ENCODE measurements at places on chromosomes 2 and 18. TPM values are rescaled to one million over a fixed set of nuclear protein-coding genes. Genes with fewer than 3 reads are reported as not detected.

DNA sequence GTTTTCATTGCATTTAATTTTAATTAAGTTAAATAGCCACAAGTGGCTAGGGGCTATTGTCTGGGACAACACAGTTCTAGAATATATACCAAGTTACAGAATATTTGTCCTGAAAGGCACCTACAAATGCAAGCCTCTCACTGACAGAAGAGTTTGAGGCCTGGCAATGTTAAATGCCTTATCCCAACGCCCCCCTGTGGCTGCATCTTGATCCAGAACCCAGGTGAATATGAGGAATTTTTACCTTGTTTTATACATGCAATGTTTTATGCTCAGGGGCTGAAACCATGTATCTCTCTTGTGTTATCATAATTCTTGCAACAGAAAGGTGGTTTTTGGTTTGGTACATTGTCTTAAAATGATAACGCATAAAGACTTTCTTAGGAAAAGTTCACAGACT is 71.8 kb upstream of the SEC11C start:
- DNase-seq, result no peak

GRCh38 chr2:223886726-223887125 is 49.3 kb upstream of the AP1S3 start:
- no peak for DNase-seq

DNA sequence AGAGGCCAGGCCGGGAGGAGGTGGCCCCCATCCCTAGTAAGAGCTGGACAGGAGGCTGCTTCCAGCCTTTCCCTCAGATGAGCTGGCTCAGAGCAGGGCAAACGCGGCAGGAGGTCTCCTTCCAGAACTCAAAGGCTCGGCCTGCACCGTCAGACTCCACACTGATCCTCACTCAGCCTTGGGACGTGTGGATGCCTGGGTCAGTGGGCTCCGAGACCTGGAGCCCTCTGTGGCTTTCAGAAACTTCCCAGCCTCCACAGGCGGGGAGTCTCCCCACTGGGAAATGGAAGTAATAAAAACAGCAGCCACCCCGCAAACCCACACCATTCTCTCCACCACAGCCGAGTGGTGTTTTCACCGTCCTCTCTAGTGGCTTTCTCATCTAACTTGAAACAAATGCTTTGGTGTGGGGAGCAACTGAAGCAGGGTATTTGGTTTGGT is 54.3 kb downstream of the INPP5D start:
- DNase-seq, result no peak

GRCh38 chr2:145114726-145115125 is 594.8 kb upstream of the ZEB2 start:
- DNase-seq, result peak; percentile 29

DNA sequence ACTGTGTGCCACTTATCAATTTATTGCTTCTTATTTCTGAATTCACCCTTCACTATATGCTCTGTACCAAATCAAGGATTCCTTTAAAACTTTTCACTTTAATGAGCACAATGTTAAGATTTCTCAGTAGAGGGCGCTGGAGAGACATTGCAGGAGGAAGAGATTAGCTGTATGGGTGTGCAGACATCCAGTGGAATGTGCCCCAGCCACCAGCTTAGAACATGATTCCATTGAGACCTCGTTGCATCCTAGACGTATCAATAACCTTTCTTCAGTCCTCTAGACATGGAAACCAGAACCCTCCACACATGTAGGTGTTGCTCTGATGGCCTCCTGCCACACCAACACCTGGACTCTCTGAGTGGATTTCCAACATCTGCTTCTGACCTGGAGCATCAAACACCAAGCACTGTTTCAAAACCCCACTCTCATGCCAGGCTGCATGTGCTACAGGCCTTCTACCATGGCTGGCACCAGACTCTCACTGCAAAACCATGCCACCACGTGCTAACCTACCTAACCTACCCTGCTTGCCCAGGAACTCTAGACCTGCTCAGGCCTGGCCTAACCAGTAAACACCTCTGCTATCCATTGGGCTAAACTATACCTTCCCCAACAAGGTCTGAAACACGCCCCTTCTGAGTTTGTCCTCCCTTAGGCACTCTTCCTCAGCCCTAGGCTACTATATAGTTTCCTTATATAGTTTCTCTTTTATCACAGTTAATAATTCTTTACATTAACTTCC is 633.2 kb upstream of the PKDCC start:
- DNase-seq, result peak; percentile 47

- DNase-seq, result no peak
These were observed 25.8 kb downstream of the PKP4 start for GRCh38 chr2:158482594-158482993.

DNA sequence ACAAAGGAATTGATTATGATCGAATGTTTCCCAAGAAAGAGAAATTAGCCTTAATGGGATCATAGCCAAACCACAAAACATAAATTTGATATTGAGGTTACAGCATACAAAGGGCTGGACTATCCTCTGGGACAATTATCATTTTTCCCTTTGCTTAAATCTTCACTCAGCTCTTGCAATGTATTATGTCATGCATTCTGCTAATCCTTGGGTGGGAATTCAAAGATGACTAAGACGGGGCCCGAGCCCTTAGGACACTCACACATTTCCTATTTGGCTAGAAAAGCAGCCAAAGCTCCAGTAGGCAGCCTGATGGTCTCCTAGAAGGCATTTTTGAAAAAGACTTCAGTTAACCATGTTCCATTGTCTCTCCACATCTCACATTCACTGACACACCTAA is 17.2 kb upstream of the NMI start:
- peak; percentile 65 for DNase-seq

Gene RETSAT
- total RNA-seq, result 37.4 TPM

DNA sequence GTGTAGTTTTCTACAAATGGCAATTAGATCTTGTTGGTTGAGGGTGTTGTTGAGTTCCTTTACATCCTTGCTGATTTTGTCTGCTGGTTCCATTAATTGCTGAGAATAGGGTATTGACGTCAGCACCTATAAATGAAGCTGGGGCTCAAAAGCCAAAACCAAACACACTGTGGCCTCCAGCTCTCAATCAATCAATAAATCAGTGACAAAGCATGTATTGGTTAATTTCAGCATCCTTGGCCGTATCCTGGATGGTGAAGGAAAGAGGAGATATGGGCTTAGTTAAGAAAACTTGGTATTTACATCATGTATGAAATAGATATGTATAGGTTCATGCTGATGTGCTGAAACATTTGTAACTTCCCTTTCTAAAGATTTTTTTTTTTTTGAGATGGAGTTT is 13.2 kb upstream of the APOB start:
- no peak for DNase-seq

Gene UGT1A8
- not detected for total RNA-seq

Gene ACKR3
- not detected for total RNA-seq

DNA sequence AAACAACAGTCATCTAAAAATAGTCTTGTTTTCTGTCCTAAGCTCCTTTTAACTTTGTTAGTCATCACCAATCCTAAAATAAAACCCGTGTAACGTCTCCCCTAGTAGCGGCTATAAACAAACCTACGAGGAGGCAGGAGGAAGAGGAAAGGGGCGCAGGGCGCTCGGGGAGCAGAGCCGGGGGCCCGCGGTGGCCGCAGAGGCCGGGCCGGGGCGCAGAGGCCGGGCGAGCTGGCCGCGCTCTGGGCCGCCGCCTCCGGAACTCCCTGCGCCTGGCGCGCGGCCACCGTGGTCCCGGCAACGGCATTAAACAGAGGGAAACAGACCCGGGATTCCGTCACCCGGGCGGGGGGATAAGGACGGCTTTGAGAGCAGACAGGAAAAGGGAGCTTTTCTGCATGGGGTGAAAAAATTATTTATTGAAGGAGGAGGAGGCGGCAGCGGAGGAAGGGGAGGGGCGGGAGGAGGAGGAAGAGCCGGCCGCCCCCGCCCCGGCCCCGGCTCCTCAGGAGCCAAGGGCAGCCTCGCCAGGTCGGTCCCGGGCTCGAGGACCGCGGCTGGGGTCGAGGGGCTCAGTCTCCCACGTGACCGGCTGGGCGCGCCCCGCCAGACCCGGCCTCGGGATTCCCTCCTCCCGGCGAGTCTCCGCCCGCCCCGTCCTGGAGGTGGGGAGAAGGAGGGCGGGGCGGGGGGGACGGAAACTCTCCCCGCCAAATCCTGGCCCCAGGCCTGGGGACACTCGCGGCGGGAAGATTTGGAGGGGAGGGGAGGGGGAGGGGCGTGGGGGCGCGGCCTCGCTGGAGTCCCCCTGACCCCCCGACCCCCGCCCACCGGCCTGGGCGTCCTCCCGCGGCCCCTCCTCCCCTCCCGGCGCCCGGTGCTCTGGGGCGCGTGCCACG is 1.8 kb upstream of the NFATC1 start:
- DNase-seq, result peak; percentile 74

DNA sequence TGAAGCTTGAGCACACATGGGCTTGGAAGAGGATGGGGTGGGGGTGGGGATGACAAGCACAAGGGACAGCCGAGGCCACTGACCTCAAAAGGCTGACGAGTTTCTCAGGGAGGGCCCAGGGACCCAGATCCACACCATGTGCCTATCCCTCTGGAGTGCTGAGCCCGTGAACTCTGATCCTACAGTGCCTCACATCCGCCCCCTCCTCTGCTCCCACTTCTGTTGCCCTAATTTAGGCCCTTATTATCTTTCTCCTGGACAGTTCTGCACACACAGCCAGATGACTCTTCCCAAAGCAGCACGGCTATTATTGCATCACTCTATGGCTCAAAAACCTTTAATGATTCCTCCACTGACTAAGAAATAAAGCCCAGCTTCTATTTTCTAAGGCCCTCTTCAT is 24.8 kb downstream of the CYRIA start:
- no peak for DNase-seq

Gene CRYBA2
- not detected for total RNA-seq

- peak; percentile 62 for DNase-seq
These were observed 62.9 kb downstream of the AFTPH start for GRCh38 chr2:64586883-64587481.

Gene CFC1
- not detected for total RNA-seq
